ENCODE measurements at places on chromosomes 5 and 9.

GRCh38 chr5:107874795-107875194 lies 204.1 kb upstream of the EFNA5 start:
- no peak for DNase-seq

DNA sequence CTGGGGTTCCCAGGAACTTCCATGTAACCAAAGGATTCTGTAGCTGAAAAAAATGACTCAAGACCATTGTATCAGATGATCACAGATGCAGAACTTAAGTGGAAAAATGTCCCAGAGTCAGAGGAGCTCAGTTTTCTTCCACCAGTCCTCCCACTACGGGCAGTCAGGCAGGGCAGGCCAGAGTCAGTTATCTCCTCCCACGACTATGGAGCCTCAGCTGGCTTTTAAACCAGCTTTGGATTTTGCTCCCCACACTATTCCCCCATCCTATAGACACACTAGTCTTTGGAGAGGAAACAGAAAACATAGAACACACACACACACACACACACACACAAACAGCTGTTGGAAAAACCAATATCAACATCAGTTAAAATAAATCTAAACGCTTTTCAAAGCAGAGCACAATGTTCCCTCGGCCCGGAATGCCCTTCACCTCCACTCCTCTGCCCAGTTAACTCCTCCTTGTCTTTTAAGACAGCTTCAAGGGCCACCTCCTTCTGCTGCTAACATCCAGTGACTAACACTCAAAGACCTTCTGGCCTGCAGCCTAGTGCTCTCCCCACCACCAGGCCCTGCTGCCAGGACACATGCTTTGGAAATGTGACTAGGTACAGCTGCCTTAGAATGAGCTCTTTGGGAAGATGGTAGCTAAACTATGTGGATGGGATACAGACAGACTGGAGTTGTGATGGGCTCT lies 56.8 kb downstream of the NIPAL4 start:
- no peak for DNase-seq

DNA sequence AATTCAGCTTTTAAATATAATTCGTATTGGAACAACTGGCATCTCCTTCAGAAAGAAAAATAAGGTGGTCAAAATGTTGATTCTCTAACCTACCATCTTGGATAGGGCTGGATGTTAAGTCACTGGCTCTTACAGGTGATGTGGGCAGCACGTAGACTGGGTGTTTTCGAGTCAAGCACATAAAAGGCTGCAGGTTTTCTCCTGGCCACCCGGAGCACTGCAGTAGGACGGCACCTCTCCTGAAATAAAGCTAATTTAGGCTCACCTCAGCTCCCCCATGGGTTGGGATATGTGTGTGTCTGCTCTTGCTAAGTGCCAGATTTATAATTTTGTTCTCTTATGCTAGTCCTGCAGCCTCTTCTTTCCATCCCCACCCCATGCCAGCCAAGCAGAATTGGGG lies 80.3 kb downstream of the IQGAP2 start:
- DNase-seq = no peak

DNA sequence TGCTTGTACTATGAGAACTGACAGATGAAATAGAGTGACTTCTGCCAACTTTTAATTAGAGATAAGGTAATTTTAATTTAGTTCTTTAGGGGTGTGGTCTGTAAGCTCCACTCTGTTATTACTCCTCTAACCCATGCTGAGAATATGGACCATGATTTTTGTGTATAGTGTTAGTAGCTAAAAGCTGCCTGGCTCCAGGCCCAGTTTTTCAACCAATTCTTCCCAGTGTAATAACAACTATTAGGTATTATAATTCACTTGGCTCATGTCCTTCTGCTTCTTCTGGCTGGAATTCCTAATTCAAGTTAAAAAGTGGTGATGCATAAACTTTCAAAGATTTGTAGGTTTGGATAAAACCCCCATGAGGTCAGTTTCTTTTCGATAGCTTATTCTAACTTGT lies 216.3 kb downstream of the ISL1 start:
- no peak for DNase-seq

DNA sequence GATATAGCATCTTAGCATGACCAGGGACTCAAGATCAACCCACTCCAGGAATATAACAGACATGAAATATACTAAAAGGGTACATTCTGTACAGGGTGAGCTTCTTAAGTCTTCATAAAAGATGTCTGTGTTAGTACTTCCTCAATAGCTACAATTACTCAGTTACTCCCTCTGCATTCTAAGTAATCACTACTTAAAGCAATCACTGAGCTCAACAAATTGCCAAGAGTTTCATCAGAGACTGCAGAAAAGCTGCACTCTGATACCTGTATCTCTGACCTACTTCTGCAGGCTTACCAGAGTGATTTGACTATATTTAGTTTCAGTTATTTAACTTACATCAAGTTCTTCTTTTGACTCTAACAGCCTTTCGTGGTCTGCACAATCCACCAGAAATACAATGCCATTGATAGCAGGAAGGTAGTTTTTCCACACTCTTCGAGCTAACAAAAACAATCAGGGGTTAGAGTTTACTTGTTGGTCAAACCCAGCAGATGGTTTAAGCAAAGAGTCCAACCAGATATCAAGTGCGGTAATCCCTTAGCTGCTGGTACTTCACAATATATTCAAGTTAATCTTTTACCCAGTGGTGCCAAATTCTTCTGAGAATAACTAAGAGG lies 23.3 kb downstream of the SAR1B start:
- no peak for DNase-seq

- no peak for DNase-seq
Measured at GRCh38 chr9:86747711-86748110, 199.6 kb downstream of the GAS1 start.

DNA sequence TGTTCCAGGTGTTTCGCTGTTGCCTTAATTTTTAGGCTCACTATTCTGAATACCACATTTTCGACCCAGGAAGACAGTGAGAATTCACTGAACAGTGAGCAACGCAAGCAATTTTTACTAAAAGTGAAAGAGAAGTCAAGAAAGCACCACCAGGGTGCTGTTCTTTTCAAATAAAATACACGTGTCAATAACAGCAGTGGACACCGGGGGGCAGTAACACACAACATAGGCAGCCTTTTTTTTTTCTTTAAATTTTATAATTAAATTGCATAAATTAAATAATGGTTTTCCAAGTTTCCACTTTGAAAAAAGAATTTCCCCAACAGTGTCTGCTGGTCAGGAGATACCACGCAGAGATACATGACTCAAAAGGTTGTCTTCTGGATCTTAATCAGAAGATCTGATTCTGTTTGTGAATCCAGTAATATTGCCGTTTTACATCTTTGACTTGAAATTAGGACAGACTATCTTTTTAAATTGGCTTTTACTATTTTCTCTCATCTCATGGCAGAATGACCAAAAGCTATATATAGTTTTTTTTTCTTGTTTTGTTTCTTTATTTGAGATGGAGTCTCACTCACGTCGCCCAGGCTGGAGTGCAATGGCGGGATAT lies 47.1 kb upstream of the SH3GL2 start:
- DNase-seq = no peak

DNA sequence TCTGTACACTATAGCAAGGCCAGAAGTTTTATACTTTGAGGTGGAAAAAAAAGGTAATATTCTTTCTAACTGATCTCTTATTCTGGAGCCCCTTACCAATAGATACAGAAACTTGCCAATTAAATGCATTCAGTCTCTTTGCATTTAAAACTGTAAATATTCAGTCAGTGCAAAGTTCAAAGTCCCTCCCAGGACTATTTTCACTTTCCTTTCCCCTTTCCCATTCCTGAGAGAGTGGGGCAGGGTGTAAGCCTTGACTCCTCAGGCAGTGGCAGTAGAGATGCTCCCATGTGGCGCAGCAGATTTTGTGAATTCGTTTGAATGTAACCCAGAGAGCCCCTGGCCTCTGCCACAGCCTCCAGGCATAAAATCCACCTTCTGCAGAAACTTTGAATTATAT lies 29.9 kb downstream of the CETN3 start:
- no peak for DNase-seq

DNA sequence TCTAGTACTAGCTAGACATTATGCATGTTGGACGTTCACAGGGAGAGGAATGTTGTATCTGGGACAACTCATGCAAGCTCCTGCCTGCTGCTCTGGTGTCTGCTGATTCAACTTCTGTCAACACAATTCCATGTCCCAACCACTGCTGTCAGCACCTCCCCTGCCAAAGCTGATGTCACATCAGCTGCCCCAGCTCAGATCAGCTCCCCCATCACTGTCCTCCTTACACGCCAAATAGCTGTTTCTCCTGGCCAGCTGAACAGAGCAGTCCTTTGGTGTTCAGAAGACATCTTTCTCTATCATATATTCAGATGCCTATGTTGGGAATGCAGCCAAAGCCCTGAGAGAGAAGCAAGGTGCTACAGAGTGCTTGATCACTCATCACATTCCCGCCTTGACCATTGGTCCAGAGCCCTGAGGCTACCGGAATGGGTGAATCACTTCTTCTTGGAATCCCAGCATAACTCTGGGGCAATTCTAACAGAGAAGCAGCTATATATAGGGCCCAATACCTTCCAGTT lies 223.3 kb downstream of the SEC61B start:
- DNase-seq = no peak

GRCh38 chr9:104900871-104901270 lies 27.1 kb downstream of the ABCA1 start:
- DNase-seq = no peak

DNA sequence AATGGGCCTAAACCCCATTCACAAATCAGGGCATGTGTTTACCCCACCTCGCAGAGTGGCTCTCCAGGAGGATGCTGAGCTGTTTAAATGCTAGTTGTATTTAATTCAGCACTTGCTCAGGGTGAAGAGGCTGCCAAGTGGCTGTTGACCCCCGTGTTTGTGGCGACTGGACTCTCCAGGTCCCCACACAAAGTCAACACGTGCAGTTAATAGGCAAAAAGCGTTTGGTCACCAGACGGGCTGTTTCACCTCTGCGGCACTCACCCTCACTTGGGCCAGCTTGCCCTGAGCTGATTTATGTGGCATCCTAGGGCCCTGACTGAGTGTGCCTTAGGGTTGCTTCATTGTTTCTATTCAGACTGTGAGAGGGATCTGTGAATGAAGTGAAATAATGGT lies 152.3 kb downstream of the GAS1 start:
- no peak for DNase-seq

DNA sequence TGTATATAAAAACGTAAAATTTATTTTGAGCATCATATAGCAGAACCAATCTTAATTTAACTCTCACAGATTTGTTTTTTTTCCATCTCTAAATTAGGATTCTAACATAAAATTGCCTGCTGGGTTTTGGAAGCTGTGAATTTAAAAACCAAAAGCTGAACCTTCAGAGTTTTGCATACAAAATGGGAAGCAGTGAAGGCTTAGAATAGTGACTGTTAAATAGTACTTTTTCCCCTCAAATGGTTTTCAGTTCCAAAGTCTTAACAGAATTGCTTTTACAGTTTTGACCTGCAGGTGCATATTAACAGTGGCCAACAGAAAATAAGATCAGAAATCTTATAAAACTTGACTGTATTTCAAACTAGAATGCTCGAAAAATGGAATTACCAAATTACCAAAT lies 55.1 kb upstream of the LVRN start:
- DNase-seq = no peak

DNA sequence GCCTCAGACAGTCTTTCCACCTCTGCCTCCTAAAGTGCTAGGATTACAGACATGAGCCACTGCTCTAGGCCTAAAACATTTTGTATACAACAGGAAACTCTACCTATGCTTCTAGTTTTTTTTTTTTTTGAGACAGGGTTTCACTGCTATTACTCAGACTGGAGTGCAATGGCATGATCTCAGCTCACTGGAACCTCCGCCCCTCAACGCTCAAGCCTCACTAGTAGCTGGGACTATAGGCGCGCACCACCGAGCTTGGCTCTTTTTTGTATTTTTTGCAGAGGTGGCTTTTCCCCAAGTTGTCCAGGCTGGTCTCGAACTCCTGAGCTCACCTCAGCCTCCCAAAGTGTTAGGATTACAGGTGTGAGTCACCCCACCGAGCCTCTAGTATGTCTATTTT lies 5.4 kb downstream of the HSPA9 start:
- no peak for DNase-seq

DNA sequence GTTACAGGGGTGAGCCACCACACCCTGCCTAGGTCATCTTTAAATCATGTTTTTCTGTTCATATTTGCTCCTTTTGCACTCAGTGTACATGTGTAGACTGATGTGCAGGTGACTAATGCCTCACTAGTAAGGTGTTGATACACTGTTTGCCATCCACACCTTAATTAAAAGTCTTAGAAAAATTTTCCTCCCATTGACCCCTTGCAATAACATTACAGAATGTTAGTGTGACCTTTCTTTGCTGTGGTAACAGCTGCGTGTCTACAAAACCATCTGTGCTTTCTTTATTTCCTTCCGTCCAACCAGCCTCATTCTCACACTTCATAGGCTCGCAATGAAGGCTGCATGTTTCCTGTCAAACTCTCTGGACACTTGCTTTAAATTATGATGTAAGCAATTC lies 6.6 kb upstream of the CEMIP2 start:
- DNase-seq = no peak

- no peak for DNase-seq
Measured at GRCh38 chr9:91689006-91689405, 261.0 kb downstream of the ROR2 start.

DNA sequence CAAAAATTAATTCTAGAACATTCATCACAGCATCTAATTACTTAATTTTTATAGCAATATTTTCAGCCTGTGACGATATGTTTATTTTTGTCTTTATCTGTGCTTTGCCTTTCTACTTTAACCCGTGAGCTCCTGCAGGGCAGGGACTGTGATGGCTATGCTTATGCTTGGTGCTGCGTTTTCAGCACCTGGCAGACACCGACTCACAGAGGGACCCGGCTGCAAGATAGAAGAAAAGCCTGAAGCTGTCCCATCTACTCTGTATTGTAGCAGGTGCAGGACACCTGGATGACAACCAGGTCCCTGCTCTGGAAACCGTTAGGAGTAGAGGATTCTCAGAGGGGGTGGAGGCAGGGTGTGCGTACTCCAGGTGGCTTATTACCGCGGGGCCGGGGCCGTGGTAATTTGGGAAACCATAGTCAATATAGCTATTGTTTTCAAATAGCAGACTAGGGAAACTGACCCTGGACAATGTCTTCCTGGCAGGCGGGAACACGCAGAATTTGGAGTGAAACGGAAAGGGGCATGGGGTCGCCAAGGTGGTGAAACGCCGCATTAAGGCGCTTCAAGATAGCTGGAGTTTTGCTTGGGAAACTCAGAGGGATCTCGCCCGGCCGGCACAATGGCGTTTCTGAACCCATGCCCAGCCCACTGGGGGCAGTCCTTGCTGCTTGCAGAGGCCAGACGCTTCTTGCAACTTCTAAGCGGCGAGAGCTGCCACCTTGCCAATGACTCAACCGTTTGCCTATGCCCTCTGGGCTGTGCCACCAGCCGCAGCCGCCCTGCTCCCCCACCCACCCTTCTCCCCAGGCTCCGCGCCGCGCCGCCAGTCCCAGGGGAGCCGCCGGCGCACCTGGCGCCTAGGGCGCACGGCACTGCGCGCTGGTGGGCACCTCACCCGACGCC lies 140.1 kb upstream of the PALM2AKAP2 start:
- DNase-seq = no peak

- no peak for DNase-seq
Measured at GRCh38 chr5:176915906-176916305, 16.8 kb upstream of the HK3 start.

DNA sequence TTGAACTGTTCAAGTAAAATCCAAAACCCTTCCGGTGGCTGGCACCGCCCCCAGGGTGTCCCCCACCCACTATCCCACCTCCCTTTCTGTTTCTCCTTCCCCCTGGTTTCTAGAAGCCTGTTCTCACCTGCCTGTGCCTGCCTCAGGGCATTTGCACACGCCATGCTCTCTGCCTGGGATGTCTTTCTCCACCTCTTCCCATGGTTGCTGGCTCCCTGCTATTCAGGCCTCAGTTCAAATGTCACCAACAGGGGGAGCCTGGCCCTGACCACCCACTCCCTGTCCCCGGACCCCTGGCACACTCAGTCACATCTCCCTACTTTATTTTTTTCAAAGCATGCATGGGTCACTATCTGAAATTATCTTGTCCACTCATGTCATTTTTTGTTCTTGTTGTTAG lies 39.9 kb upstream of the EEIG1 start:
- DNase-seq = no peak
